Bronchial epithelial cell (primary cell): ENCODE measurements at places on chromosomes 7 and 10. TPM values are rescaled to one million over a fixed set of nuclear protein-coding genes. Genes with fewer than 3 reads are reported as not detected.
A peak's percentile ranks its signal among the peaks of the same experiment; 100 is the strongest.

GRCh38 chr10:63464402-63465292 lies 1.1 kb downstream of the JMJD1C start:
- peak; percentile 30 for DNase-seq

- no peak for DNase-seq
Observed at GRCh38 chr10:52679117-52679516, 93.5 kb downstream of the MBL2 start.

GRCh38 chr10:101284101-101284743 lies 55.0 kb upstream of the LBX1 start:
- no peak for DNase-seq

DNA sequence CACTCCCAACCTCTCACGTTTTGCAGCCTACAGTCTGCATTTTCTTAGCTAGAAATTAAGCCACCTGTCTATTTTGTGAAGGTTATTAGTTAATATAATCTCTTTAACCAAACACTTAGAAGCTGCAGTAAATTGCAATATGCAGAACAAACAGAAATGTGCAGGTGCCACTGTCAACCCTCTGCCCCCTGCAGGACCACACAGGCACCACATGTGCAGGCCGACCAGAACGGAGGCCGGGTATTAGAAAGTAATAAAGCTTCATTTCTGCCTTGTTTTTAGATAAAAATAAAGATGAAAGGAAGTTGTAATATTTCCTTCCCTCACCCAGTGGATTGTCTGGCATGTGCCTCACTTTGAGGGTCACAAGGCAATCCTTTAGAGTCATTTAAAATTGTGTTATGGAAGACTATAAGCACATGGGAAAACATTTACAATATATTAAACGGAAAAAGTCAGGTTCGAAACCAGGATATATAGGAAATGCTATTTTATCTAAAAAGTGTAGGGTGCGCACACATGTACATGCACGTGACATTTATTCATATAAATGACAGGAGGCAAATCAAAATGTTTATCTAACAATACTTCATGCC lies 158.2 kb downstream of the ARHGAP12 start:
- no peak for DNase-seq

- peak; percentile 91 for DNase-seq
Observed at GRCh38 chr7:51376420-51377092, 59.9 kb upstream of the COBL start.

DNA sequence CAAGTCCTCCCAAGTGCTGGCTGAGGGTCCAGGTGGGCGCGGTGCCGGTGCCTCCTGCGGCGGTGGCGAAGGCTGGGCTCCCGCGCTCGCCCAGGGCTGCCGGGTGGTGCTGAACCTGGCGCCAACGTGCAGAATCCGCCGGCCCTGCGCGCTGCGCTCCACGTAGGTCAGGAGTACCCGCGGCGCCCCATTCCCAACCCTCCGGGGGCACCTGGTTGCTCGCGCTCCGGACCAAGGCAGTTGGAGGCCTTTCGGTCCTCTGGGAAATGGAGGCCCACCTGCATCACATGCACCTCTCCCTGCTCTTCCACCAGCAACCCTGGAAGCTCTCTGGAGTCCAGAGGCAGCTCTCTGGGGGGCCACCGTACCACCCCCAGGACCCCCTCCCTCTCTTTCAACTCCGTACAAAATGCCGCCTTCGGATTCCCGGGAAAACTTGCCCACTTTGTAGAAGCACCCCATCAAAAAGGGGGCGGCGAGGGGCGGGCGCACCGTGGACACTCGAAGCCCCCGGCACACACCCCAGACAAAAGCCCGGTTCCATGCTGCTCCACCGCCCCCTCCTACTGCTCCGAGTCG lies 745 bp downstream of the SLC16A9 start:
- no peak for DNase-seq

DNA sequence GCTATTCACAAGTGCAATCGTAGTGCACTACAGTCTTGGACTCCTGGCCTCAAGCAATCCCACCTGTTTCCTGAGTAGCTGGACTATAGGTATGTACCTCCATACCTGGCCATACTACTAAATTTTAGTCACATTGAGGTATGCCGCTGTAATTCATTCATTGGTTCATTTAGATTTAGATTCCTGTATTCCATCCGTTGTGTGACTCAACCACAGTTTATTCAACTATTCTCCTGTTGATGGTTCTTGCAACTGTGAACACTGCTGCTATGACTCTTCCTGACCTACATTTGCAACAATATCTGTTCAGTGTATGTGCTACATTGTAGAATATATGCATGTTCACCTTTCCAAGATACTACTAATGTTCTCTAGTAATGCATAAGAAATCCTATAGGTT lies 8.0 kb upstream of the ZCCHC24 start:
- DNase-seq, result peak; percentile 33

DNA sequence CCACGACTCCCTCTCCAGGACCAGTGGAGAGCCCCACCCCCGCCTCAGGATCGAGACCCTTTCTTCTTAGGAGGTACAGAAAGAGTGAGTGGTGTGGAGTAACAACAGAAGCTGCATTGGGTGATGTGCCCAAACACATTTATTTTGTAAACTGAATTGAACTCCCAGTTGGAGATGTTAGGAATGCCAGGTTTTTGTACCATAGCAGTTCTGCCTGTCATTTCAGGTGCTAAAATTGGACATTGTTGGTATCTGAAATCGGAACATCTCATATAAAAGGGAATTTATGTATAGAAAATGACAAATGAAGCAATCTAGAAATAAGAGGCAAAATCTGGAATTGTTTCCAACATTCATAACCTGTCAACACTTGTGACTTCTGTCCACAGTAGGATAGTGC lies 74.7 kb downstream of the SHH start:
- no peak for DNase-seq

DNA sequence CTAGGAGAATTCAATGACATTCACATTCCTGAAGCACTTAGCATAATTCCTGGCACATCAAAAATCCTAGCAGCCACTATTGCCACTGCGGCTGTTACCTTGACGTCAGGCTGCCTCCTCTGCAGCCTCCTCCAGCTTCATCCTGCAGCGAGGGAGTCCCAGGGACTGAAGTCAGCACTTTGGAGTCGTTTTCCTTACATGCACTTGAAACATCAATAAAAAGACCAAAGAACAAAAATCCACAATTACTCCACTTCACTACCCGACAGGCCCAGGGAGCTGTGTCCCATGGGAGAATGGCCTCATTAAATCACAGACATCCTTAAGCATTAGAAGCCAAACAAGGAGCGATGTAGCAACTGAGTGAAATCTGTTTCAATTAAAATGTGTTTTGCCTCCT lies 48.6 kb upstream of the NANOS1 start:
- DNase-seq, result no peak

GRCh38 chr7:159023746-159024145 lies 120.9 kb downstream of the VIPR2 start:
- DNase-seq, result no peak

DNA sequence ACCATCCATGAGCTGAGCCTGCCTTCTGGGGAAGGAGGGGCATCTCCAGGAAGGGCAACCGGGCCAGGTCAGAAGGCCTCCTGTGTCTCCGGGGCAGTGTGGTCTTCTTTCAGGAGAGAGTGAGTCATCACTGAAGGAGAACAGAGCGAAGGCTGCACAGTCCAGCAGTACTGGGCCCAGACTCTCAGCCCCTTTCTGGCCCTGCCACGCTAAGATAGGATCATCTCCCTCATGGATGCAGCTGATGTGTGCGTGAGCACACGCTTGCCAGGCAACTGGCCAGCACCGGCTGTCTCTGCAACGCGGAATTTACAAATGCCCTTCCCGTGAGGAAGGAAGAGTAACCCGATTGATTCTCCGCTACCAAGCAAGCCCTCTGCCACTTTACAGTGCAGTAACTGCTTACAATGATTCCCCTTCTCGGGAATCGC lies 328.2 kb downstream of the TNS3 start:
- peak; percentile 50 for DNase-seq

DNA sequence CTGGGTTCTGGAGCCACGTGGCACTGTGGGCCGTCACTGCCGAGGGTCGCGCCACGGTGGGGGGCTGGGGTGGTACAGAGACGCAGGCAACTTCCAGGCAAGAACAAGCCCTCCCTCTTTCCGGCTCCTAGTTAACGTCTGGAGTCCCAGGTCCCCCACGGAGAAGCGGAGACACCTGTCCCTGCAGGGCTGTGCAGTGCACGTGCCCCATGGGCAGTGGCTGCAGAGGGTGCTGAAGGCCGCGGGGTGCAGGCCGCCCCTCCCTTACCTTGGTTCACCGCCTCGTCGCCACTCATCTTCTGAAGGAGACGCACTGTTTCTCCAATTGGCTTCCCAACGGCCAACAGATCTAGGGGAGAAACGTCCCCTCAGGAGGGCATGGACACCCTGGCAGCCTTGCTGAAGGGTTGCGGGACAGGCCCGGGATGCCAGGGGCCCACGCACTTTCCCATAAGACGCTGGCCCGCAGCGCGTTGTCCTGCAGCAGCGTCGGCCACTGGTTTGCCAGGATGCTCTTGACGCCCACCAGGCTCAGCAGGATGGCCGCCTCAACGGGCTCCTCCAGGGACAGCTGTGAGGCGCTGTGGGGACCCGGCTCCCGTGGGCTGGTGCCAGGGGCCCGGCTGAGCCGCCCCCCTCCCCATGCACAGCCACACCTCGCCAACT lies 24.3 kb upstream of the NKX6-2 start:
- DNase-seq, result no peak

DNA sequence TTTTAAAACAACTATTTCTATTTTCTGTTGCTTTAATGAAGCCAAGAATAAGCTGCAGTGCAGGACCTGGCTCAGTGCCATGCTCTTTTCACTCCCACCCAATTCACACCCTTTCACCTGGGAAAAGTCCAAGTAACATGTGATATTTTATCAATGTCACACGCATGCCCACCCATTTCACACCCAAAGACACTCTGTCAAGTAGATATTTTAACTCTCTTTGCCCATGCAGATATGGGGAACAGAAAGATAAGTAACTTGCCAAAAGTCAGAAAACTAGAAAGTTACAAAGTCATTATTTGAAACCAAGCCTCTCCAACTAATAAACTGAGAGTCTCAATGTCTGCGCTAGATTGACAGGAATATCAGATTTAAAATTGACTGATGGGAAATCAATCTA lies 706.7 kb upstream of the PHF14 start:
- no peak for DNase-seq

DNA sequence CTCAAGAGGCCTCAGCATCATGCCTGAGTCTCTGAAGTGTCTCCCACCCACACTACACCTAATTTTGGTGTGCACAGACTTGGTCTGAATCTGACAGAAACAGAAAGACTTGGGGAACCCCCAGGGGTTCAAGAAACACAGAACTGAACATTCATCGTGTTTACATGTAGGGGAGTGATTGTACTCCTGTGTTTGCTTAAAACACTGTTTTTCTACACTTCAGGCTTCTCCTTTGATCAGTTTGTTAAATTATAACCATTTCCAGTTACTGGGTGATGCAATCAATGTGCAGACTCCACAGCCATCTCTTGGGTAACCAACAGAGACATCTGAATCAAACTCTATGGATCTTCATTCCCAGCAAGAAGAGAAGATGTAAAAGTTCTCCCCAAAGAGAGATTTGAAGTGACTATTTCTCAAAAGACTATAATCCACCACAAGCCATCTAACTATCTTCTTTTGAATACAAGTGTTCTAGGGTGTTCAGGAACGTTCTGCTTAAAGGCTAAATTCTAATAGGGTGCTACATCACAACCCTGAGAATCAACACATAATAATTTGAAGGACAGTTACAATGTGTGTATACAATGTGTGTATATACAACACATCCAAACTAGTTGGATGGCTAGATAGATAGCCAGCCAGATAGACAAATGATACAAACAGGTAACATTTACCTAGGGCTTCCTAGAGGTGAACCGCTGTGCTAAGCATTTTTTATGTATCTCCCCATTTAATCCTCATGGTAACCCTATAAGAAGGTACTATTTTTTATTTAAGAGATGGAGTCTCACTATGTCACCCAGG lies 34.2 kb downstream of the DNAJC12 start:
- no peak for DNase-seq

DNA sequence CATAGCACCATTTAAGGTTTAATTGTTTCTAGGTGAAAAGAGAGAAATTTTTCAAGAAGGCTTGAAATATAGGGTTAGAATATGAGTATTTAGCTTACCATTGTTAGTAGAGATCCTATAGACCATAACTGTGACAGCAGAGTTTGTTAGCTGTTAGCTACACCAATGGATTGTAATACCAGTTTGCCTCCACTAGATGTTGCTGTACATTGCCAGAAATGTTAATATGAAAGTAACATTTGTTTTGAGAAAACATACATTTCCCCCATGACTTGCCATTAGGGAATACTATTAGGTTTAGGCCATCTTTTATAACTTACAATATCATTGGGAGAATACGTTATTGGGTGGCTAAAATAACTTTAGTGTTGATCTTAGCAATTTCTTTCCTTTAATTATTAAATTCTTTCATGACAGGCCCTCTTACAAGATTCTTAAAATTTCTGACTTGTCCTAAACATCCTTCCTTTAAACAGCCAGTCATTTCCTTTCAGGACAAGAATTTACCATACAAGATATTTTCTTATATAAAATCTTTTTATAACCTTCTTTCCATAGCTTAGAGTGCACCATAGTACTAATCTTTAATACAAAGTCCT lies 39.5 kb downstream of the ZNF117 start:
- peak; percentile 43 for DNase-seq

GRCh38 chr7:40579401-40579800 lies 444.6 kb downstream of the SUGCT start:
- DNase-seq, result peak; percentile 30

DNA sequence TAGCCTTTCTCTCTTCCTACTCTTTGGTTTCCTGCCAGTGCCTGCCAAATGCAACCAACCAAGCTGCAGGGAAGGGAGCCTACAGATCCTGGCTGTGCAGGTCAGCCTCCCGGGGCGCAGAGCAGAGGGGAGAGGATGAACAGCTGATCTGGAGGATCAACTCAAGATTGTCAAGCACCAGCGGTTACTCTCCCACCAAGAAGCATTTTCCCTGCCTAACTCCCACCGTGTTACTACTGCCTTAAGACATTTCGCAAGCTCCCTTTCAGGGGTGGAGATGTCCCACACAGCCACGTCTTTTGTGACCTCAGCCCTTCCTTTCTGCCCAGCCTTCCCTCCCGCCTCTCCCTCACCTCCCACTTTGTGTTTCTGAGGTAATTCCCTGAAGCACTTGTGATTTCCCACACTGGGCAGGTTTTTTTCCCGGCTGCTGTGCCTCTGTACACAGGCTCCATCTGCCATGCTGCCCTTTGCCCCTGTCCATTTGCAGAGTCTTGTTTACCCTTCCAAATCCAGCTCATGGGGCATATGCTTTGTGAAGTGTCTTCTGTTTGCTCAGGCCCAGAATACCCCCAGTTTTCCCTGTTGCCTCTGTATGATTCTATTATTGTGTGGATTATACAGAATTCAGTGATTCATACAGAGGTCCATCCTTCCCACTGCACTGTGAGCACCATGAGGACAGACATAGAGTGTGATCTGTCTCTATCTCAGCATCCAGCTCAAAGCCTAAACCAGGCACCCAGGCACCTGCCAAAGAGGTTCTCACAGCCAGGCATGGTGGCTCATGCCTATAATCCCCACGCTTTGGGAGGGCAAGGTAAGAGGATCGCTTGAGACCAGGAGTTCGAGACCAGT lies 40.9 kb upstream of the PAPSS2 start:
- DNase-seq, result no peak

GRCh38 chr10:24153031-24153430 lies 55.9 kb upstream of the KIAA1217 start:
- no peak for DNase-seq

LDB3 gene
- total RNA-seq, result under 0.01 TPM in 1 of 2 replicates, not detected in the other

WDFY4 gene
- under 0.01 TPM in 2 replicates for total RNA-seq

RTKN2 gene
- total RNA-seq, result 0.79 and 1.7 TPM in 2 replicates

PDK4 gene
- 0.53 and 0.64 TPM in 2 replicates for total RNA-seq

LRRD1 gene
- total RNA-seq, result 0.13 TPM in 1 of 2 replicates, not detected in the other
